Retina (tissue), 1 donor: ENCODE measurements at places on chromosomes 2 and 18.
A peak's percentile ranks its signal among the peaks of the same experiment; 100 is the strongest.

- DNase-seq = no peak
Measured at GRCh38 chr2:170820757-170821530, 4.3 kb downstream of the GAD1 start.

DNA sequence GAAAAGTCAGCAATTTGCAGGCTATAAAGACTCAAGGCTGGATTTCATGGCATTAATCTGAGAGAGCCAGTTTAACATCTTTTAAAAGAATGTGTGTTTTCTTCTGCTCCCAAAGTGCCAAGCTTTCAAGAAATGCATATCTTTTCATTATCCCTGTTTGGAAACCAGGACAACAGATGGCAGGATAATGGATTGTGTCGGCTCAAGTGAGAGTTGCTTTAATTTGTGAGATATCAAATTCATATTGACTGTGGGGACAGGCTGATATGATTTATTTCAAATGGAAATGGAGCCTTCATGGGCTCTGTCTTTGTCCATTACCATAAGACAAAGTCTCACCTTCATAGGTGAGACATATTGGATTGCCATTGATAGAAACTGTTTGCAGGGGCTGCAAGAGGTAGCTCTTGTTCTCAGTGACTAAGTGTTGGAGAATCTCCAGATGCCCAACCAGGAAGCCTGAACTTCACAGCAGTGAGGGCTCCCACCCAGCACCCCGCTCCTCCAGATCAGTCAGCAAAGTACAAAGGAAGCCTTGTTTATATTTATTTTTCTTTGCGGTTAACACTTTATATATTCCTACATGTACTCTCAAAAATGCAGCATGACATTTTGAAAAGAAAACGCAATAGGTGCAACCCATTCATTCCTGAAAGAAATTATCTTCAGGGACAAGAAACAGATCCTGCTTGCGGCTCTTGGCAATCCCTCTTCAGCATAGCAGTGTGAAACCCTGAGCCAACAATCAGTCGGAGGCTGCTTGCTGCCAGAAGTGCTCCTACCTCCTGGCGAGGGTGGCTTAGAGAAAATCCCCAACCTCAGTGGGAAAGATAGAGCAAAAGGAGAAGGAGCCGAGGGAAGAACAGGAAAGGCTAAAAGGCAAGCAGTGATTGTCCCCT lies 65.8 kb upstream of the ATL2 start:
- no peak for DNase-seq

DNA sequence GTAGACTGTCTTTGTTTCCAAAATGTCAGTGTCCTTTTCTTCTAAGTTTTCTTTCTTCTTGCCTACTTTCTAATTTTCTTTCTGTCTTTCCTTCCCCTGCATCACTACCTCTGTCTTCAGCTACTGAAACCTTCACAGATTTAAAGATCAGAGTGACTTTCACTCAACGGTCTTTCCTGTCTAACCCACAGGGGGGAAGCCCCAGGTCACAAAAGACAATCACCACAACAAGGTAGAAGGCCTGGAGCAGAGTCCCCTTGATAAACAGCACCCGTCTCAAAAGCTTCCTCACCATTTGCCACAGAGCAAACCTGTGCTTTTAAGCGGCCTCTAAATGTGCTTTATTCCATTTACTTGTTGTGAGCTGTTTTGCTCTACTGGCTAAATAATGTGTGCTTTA lies 665.4 kb downstream of the BCL11A start:
- no peak for DNase-seq

DNA sequence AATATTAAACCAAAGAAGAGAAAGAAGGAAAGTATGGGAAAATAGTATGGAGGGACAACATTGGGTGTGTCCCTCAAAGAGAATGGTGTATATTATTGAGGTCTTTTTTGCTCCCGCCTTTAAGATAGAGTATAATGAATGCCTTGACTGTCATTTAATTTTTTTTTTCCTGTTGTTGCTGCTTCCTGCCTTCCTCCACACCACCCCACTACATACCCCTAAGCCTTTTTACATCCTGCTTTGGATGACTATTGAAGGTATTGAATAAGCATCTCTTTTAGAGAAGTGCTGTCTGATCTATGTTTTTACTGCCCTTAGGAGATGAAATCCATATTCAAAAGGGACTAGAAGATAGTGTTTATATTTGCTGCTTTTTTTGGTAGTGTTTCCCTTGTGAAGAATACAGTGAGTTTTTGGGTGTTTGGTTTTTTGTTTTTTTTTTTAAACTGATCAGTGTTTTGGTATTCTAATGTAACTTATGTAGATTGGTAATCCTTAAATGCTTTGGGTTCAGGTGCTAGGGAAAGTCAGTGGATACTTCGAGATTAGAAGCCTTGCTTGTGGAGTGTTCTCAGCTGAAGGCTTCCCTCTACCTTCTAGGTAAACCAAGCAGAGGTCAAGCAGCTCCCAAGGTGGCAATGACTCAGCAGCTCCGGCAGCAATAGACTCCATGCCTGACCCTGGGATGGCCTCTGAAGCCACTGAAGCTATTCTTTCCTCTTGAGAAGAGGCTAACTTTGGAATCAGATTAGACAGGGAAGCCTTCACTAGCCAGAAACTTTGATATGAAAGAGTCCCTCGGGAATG lies 5.0 kb downstream of the FZD7 start:
- DNase-seq = peak; percentile 27

GRCh38 chr18:50558948-50559751 lies 737 bp upstream of the MAPK4 start:
- DNase-seq = peak; percentile 72

DNA sequence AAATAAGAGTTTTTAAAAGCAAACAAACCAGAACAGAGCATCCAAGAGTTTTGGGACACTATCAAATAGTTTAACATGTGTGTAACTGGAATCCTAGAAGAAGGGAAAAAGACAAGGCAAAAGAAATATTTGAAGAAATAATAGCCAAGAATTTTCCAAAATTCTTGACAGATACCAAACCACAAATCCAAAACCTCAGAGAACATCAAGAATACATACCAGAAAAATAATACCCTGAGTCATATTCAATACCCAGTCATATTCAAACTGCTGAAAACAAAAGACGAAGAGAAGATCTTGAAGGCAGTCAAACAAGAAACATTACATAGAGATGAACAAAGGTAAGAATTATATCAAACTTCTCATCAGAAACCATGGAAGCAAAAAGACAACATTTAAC lies 22.9 kb downstream of the INO80C start:
- DNase-seq = no peak

DNA sequence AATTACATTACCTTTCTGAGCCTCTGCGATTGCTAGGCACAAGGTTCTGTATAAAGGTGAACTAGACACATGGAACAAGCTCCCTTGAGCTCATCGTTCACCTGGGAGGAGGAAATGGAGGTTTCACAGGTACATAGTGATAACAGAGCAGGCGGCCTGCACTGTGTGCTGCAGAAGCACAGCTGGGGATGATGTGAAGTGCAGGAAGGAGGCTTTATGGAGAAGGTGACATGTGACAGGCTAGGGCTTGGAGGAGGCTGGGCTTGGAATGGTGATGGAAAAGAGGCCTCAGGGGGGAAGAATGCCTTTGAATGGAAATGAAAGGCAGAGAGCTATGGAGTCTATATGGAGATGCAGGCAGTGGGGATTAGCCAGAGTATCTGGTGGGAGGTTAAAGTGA lies 22.9 kb downstream of the MARCHF4 start:
- peak; percentile 51 for DNase-seq

DNA sequence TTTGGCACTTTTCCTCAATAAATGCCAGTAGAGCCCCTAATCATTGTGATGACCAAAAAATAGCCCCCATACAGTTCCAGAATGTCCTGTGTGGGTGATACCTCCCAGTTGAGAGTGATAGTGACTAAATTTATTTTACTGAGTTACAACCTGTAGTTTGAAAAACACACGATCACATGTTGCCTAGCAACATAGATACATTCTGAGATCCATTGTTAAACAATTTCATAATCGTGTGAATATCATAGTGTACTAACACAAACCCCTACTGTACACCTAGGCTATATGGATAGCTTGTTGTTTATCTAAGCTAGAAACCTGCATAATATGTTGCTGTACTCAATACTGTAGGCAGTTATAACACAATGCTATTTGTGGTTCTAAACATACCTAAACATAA lies 30.6 kb downstream of the KCMF1 start:
- no peak for DNase-seq

DNA sequence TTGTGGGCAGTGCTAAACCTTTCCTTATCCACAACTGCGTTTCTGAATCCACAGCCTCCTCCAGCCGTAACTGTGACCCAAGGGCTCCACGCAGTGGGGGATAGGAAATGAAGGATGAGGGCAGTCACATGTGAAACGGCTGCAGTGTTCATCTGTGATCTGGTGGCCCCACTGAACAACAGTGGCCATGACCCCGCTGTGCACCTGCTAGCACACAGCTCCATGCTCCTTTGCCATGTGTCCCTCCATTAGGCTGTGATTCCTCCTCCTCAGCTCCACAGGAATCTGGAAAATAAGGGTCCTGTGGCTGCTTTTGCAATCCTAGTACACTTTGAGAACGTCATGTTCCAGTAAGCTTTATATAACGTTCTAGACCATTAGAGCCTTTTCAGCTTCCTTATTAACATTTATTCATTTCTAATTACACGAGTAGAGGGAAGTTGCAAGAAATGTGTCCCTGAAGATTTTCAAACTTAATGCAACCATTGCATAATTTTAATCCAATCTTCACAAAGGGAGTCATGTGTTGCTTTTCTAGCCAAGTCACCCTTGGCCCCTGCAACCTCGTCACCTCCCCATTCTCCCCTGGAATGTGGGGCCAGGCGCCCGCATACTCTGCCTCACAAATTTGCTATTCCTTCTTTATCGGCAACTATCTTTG lies 7.1 kb upstream of the NAPG start:
- DNase-seq = peak; percentile 75

- DNase-seq = no peak
Measured at GRCh38 chr2:33278245-33278943, 198.1 kb upstream of the RASGRP3 start.

GRCh38 chr2:172351586-172351985 lies 75.8 kb upstream of the ITGA6 start:
- no peak for DNase-seq

- DNase-seq = no peak
Measured at GRCh38 chr2:240069829-240070228, 16.5 kb upstream of the OR6B3 start.

DNA sequence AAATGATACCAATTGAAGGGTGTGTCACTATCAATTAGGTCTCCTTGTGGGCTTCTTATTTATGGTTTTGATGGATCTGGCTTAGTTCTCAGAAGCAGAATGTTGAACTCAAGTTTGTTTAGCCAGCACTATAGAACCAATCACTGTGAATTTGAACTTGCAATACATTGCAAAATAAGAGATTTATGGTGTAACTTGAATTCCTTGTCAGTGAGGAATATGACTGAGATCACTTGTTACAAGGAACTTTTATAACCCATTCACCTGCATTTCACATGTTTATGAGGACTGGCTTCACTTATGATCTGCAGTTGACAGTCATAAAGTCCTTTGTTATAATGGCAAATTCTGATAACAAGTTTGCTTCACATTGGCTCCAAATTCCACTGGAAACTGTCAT lies 9.8 kb downstream of the GATA6 start:
- DNase-seq = no peak

DNA sequence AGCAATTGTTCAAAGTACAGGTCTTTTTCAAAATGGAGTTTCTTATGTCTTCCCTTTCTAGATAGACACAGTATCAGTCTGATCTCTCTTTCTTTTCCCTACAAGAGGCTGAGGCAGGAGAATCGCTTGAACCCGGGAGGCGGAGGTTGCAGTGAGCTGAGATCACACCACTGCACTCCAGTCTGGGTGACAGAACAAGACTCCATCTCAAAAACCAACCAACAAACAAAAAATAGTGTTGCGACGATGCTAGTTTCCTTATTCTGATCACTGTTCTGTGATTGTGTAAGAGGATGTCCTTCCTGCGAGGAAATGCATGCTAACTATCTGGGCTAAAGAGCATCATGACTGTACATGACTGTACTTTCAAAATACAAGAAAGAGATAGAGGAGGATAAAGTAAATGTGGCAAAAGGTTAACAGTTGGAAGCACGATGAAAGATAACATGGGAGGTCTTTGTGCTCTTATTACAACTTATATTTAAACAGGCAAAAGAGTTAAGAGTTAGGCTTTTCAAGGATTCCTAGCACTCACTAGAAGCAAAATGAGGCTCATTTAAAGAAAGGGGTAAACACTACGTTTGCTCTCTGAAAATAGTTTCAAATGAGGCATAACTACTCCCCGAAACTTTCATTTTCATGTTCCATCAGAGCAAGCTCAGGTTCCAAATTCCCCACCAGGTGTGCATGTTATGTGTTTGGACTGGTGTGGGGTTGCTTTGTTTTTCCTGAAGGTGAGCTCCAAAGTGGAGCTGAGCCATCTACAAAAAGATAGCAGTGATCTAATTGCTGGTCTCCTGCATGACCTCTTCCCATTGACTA lies 23.8 kb downstream of the SOWAHC start:
- no peak for DNase-seq

DNA sequence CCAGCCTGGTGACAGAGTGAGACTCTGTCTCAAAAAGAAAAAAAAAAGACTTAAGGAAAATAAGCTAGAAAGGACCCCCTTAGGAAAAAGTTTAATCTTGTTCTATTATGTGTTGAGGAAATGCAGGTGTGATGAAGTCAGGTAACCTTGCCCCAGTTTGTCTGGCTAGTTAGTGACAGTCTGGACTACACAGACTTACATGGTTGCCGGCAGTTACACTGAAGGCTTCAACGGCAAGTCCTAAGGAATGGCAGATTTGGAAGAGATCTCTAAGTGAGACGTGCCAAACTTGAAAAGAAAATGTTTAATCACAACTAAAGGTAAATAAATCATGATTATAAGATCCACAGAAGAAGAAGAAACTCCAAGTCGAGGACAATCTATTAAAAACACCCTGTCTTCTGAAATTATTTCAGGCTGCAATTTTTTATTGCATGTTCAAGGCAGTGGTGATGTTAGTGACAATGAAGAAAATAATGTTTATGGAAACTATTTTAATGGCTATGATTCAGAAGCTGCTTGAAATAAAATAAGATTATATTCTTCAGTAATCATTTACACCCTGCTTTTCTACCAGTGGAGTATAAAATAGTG lies 84.2 kb downstream of the TTC27 start:
- DNase-seq = no peak

- no peak for DNase-seq
Measured at GRCh38 chr18:36547544-36547943, 250.0 kb downstream of the FHOD3 start.

- DNase-seq = no peak
Measured at GRCh38 chr2:134919341-134920210, 954 bp downstream of the CCNT2 start.

- DNase-seq = no peak
Measured at GRCh38 chr2:58634653-58635370, 393.7 kb upstream of the FANCL start.

- no peak for DNase-seq
Measured at GRCh38 chr18:54125429-54125828, 99.0 kb downstream of the MBD2 start.

GRCh38 chr18:26286008-26286407 lies 59.8 kb downstream of the TAF4B start:
- no peak for DNase-seq
